ENCODE measurements at places on chromosomes 16 and 17.

DNA sequence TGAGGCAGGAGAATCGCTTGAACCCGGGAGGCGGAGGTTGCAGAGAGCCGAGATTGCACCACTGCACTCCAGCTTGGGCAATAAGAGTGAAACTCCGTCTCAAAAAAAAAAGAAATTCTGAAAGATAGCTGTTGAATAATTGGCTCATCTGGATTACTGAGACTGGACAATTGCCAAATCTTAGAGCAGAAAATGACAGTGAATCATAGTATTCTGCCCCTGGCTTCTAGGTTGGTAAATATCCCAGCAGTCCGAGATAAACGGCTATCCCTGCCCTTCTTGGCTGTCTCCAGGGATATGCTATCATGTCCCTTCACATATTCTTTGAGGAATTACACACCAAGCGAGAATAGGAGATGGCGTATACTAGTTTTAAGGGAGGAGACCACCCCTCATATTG is 35.5 kb upstream of the METTL16 start:
- DNase-seq, result no peak

GRCh38 chr17:75498726-75499213 is 16.6 kb downstream of the CASKIN2 start:
- no peak for DNase-seq

- DNase-seq, result no peak
These were observed 65.7 kb downstream of the FBXL20 start for GRCh38 chr17:39335704-39336223.

GRCh38 chr17:79615926-79616325 is 5.1 kb upstream of the RBFOX3 start:
- no peak for DNase-seq

DNA sequence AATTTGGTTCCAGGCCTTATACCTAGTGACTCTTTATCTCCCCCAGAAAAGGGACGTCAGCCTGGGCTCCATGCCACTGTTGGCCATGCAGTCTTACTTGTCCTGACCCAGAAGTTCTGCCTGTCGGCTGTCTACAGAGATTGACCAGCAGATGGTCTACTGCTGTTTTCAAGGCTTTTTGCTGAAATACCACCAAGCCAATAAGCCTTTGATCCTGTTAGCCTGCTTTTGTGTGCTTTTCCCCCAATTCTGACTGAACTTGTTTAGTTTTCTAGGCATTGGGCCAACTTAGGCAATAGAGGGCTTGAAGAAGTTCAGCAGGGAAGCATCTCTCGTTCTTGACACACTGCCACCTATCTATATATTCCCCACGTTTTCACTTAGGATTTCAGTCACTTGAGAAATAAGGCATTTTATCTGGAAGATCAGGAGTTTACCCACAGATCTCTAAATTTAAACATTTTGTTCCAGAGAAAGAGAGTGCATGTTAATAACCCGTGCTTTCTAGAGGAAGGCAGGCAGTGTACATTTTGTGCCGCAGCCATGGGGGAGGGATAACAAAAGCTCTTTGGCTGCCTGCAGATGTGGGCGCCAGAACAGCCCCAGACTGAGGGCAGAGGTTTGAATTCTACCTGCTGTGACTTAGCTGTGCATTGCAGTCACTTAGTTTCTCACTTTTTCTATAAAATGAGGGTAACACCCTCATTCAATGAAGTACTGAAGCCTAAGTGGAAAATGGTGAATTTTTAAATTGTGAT is 12.3 kb upstream of the CARMIL2 start:
- DNase-seq, result peak; percentile 0

- no peak for DNase-seq
These were observed at the start of gene NAGS for GRCh38 chr17:44004077-44004760. NAGS (plus strand) TSS chr17:44004622; CDS start chr17:44004664, 42 bp downstream.

- DNase-seq, result no peak
These were observed 1.7 kb upstream of the ITGAE start for GRCh38 chr17:3802461-3803307.

DNA sequence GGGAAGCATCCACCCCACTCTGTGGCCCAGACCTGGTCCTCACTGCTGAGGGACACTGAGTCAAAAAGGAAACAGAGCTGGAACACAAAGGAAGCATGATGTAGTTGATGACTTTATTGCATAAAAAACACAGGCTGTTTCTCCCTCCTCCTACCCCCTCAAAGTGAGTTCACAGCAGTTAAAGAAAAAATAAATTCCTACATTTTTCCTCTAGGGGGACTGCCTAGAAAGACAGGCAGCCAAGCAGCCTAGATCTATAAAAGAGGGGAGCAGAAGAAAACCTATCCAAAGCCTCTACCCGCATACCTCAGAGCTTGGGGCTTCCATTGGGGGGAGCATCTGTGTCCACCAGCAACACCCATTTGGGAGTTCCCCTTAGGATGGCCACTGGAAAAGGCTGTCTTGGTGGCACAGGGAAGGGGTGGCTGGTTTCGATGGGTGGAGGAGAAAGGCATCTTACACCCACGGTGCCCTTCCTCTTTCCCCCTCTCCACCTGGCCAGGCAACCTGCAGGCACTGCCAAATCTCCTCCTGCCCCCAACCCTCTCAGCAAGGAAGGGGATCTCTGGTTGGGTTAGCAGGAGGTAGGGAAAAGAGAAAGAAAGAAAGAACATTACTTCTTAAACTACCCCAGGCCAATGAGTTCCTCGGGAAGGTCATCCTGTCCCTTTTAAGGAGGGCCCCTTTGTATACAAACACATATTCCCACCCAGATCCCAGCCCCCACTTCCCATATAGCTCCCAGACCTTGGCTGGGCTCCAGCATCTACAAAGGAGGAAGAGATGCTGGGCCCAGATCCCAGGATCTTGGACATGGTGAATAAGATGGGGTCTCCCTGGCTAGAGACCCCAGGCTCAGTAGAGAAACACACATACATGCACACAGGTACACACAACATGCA is 4.0 kb upstream of the SCRN2 start:
- peak; percentile 32 for DNase-seq

DNA sequence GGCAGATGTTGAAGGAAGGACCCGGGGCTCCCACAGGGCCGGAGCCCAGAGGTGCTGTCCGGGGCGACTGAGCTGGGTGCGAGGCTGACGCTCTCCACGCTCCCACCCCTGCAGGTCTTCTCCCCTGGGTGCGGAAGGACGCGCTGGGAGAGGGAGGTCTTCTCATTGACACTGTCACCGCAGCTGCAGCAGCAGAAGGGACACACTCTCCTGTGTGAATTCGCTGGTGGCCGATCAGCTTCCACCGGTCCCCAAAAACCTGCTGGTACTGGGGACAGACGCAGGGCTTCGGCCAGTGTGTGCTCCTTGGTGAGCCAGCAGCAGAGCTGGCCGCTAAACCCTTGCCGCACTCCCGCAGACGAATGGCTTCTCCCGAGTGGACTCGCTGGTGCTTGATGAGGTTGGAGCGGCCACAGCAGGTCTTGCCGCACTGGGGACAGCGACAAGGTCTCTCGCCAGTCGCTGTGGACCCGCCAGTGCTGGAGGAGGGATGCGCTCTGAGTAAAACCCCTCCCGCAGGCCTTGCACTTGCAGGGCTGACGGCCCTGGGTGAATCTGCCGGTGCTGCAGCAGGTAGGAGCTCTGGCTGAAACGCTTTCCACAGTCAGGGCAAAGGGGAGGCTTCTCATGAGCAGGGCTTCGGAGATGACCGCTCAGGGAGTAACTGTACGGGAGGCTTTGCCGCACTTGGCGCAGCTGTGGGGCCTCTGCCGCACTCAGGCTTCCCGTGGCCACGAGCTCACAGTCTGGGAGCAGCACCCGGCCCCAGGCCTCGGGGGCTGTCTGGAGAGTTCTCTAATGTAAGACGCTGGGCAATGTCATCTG is 6.2 kb downstream of the ZNF843 start:
- DNase-seq, result no peak
